ENCODE measurements at places on chromosomes 11 and 22.

- no peak for DNase-seq
Measured at GRCh38 chr11:60339356-60339755, 12.3 kb downstream of the MS4A6E start.

- DNase-seq: no peak
Measured at GRCh38 chr22:30866216-30866615, 102.4 kb downstream of the MORC2 start.

DNA sequence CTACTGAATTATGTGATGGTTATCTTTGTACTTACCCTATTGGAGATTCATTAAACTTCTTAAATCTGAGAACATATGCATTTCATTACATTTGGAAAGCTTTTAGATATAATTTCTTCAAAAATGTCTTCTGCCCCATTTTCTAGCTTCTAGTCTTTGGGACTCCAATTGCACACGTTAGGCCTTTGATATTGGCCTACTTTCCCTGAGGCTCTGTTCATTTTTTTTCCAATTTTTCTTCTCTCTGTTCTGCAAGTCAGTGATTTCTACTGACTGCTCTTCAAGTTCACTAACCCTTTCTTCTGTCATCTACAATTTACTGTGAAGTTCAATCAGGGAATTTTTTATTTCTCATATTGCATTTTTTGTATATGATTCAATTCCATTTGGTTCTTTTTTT is 43.0 kb downstream of the FZD4 start:
- no peak for DNase-seq

DNA sequence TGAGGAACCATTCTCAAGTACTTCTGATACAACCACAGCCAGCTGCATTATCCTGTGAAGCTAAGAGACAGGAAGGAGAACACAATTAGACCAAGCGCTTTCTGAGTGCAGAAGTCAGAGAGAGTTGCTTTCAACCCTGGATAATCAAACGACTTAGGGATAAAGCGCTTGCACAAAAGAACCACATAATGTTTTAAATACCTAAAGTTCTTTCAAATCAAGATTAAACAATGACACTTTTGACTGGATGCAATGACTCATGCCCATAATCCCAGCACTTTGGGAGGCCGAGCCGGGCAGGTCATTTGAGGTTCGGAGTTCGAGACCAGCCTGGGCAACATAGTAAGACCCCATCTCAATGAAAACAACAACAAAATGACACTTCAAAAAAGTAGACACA is 145.1 kb downstream of the SWAP70 start:
- no peak for DNase-seq

- DNase-seq: no peak
Measured at GRCh38 chr22:20904008-20904979, 12.9 kb upstream of the CRKL start.

DNA sequence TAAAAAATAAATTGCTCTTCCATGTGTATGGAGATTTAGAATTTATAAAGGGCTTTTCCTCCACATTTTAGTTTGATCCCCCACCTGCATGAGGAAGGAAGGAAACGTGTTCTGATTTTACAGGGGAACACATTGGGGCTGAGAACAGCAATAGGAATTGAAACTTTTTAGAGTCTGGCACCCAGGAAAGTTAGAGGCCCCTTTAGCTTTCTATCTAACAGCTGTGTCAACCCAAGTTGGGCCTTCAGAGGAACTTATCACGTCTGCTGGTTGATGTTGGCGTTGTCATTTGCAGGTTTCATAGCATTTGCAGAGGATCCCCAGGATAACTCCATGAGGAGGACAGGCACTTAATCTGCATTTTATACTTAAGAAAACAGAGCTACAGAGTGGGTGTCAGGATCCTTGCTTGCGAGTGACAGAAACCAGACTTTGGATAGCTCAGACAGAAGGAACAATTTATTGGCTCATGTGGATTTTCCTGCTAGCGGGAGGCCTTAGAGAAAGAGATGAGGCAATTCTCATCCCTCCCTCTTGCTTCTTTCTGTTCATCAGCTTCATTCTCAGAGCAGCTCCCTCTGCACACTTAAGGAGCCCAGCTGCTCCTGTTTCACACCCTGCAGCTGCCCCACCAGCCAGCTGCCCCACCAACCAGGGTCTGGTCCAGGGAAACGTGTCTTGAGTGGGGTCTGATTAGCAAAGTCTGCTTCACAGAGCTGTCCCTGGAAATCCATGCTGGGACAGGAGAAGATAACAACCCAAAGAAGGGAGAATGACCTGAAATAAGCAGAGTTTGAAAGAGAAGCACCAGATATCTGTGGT is 92.5 kb upstream of the OR4B1 start:
- no peak for DNase-seq

DNA sequence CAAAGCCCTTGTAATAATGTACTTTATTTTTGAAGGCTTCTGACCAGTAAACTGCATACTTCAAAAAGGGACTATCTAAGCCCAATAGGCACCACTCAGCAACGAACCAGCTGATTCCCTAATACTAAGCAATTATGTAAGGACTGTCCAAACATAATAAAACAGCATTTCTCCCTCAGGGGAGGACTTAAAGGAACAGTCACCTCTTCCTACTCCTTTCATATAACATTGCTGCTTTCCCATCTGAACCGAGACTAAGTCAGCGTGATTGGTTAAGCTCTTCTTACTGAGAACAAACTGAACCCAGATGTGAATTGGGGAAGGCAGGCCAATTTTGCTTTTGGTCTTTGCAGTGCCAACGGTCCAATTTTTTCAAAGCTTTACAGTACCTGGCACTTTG is 420.0 kb downstream of the METTL15 start:
- DNase-seq: no peak

DNA sequence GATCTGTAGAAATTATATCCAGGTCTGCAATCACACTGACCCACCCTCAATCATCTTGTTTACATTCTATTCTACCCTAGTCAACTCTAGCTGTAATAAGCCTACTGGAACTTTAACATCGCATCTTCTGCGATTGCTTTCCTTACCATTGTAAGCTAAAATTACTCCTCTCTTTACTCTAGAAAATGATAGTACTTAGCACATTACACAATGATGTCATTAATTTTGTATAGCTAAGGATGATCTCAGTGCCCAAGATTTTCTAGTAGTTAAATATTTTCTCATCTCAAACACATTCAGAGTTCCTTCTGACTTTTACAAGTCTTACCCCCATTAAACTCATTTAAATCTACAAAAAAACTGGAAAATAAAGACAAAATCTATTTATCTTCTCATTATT is 39.6 kb upstream of the CTSC start:
- DNase-seq: no peak

GRCh38 chr11:57097149-57097548 is 84.6 kb upstream of the LRRC55 start:
- DNase-seq: no peak

All from activated naive CD4-positive, alpha-beta T cell (primary cell).